Stimulated activated CD8-positive, alpha-beta memory T cell treated with anti-CD3 and anti-CD28 coated beads, Interleukin-4, amount 100 ng/mL, for 4 hours (primary cell): ENCODE measurements at places on chromosomes 7 and 10.

GRCh38 chr10:53469383-53469782 lies 696.8 kb upstream of the MBL2 start:
- no peak for DNase-seq

DNA sequence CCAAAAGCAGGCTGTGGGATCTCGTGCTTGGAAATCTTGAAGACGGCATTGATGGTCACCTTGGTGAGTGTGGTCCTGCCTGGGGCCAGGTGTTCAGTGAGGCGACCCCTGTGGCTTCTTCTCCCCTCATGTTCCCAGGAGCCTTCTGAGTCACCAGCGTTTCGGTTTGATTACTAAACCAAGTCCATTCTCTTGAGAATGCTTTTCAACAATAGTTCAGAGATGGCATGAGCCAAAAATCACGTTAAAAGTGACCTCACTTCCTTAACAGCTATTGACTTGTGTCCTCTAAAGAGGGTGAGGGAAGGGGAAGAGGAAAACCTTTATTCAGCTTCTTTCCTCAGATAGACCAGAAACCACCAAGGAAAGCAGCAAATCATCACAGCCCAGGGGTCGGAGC lies 315.2 kb downstream of the GATA3 start:
- no peak for DNase-seq

GRCh38 chr10:15387021-15387420 lies 15.9 kb upstream of the FAM171A1 start:
- DNase-seq = no peak

- no peak for DNase-seq
These were observed 157.9 kb downstream of the ARID5B start for GRCh38 chr10:62059217-62059920.

- no peak for DNase-seq
These were observed 47.5 kb downstream of the TASOR2 start for GRCh38 chr10:5732141-5732540.

GRCh38 chr7:2546776-2547586 lies 8.3 kb downstream of the BRAT1 start:
- DNase-seq = no peak

GRCh38 chr7:152313831-152314604 lies 121.8 kb downstream of the KMT2C start:
- no peak for DNase-seq

- no peak for DNase-seq
These were observed 298.3 kb downstream of the TNS3 start for GRCh38 chr7:47283497-47284131.

DNA sequence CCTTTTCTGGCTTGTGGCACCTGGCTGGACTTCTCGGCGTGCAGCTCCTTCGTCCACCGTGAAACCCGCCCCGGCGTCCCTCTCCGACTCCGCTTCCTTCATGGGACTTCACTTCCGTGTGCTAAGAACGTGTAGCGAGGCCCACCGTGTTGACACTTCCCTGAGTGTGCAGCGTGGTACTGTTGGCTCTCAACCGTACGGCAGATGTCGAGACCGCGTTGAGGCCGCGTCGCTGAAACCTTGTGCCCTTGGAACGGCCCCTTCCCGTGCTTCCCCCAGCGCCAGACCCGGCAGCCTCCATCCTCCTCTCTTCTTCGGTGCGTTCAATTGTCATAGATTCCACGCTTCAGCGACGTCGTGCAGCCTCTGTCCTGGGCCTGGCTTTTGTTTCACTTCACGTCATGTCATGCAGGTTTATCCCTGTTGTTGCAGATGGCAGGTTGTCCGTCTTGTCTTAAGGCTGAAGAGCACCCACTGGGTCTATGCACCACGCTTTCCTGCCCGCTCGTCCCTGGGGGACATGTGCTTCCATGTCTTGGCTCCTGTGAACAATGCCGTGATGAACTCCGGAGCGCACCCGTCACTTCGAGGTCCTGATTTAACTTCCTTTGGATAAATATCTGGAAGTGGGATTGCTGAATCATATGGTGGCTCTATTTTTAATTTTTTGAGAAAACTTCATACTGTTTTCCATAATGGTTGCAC lies 465.3 kb downstream of the DNAJB6 start:
- no peak for DNase-seq

GRCh38 chr10:62464308-62464707 lies 90.1 kb downstream of the ZNF365 start:
- DNase-seq = no peak

GRCh38 chr7:110962826-110963225 lies 128.1 kb upstream of the LRRN3 start:
- DNase-seq = no peak

DNA sequence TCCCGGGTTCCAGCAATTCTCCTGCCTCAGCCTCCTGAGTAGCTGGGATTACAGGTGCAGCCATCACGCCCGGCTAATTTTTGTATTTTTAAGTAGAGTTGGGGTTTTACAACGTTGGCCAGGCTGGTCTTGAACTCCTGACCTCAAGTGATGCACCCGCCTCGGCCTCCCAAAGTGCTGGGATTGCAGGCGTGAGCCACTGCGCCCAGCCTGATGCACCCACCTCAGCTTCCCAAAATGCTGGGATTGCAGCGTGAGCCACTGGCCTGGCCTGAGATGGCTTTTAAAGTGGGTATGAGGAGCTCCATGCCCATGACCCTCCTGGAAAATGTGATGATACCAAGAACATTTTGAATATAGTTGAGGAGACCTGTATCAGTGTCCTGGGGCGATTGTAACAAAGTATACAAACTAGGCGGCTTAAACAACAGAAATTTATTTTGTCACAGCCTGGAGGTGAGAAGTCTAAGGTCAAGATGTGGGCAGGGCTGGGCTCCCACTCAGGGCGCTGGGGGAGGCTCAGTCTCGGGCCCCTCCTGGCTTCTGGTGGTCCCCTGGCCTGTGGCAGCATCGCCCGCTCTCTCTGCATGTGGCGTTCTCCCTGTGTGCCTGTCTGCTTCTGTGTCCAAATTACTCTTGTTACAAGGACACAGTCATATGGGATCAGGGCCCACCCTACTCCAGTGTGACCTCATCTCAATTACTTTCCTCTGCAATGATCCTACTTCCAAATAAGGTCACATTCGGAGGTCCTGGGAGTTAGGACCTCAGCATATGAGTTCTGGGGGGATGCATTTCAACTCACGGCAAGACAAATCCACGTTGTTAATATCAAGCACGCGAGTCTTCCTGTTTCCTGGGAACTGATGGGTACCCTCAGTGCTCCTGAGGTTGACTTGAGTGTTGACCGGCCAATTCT lies 108.8 kb downstream of the ACTR3B start:
- DNase-seq = no peak

DNA sequence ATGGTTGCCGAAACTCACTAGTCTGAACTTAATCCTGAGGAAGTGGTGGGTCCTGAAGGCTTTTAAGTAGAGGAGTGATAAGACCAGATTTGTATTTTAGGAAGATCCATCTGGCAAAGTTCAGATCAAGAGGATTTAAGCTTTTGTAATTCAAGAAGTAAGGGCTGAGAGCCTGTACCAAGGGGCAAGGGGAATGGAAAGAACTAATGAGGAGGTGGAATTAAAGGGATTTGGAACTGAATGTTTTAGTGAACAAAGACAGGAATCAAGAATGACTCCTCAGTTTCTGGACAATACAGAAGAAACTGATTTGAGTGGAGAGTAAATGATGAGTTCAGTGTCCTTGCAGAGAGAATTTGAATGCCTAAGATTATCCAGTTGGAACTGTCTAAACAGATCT lies 249.0 kb downstream of the C7orf25 start:
- DNase-seq = no peak

GRCh38 chr10:111338805-111339204 lies 262.0 kb downstream of the ADRA2A start:
- no peak for DNase-seq

- DNase-seq = no peak
These were observed 795.2 kb downstream of the REEP3 start for GRCh38 chr10:64316416-64316815.

GRCh38 chr7:111499027-111499426 lies 63.3 kb downstream of the IMMP2L start:
- DNase-seq = no peak

- DNase-seq = no peak
These were observed 42.3 kb upstream of the GNA12 start for GRCh38 chr7:2886391-2886790.

- DNase-seq = no peak
These were observed 13.9 kb downstream of the PAX2 start for GRCh38 chr10:100759331-100759730.

- DNase-seq = no peak
These were observed 47.6 kb downstream of the BPGM start for GRCh38 chr7:134694299-134694698.

- DNase-seq = no peak
These were observed 27.8 kb upstream of the INHBA start for GRCh38 chr7:41730668-41731067.

- no peak for DNase-seq
These were observed 380.9 kb downstream of the PARD3 start for GRCh38 chr10:34434119-34434594.

GRCh38 chr10:79335094-79335469 lies 12.2 kb upstream of the PPIF start:
- no peak for DNase-seq

- DNase-seq = no peak
These were observed 64.8 kb downstream of the SMURF1 start for GRCh38 chr7:99079104-99079503.

- no peak for DNase-seq
These were observed 112.1 kb downstream of the MDFIC start for GRCh38 chr7:115033917-115034459.

DNA sequence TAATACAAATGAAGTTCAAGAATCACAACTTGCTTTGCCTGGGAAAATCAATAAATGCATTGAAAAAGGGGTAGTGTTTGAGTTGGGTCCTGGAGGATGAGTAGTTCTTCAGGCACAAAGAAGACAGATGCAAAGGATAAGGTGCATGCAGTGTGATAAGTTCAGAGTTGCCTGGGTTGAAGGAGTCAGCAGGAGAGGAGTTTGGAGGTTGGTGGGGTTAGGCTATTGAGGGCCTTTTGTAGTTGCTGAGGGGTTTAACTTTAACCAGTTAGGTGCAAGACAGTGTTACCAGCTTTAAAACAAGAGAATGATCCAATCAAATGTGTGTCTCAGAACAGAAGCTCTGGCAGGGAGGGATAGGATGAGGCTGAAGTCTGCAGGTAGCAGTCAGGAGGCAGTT lies 44.3 kb upstream of the GLCCI1 start:
- no peak for DNase-seq

- DNase-seq = no peak
These were observed 30.4 kb downstream of the CNTNAP2 start for GRCh38 chr7:146146831-146147486.

- DNase-seq = no peak
These were observed 38.5 kb downstream of the AMZ1 start for GRCh38 chr7:2726316-2727018.

GRCh38 chr10:112389271-112389822 lies 15.4 kb downstream of the ACSL5 start:
- no peak for DNase-seq

DNA sequence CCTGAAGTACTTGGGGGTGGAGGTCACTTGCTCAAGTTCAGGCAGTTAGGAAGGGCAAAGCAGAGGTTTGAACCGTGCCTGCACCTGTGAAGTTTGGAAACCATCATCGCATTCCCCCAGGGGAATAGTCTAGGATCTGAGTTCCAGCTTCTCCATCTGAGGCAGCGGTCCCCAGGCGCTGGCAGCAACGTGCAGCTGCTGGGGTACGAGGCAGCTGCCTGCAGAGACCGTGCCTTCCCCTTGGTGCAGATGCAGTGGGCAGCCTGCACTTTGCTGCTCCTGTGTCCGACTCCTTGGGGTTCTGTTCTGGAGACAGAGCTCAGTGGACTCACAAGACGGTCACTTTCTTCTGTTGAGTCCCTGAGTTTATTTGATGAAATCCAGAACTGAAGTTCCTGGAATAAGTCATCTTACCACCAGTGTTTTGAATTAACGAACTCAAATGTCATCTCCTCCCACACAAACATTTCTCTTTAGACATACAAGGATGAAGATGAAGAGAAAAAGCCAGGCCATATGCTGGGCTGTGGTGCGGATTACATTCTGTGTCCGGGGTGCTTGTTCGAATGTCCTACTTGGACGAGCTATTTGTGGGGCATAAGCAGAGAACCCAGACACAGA lies 19.9 kb upstream of the GIMAP8 start:
- no peak for DNase-seq

DNA sequence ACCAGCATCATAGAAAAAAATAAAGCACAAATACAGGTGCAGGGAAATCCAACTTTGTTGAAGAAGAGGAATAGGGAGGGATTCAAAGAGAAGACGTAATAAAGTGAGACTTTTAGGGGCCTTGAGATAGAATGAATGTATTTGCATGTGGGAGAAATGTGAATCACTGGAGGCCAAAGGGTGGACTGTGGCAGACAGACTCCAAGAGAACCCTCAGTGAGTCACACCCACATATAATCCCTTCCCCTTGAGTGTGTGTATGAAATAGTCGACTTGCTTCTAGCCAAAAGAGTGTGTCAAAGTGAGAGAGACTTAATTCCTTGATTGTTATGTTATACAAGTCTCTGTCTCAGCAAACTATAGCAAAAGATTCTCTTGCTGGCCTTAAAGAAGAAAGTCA lies 101.3 kb upstream of the GHITM start:
- no peak for DNase-seq

- DNase-seq = no peak
These were observed 76.3 kb downstream of the CLIP2 start for GRCh38 chr7:74365322-74366022.
